T follicular helper cell (primary cell): ENCODE measurements at places on chromosomes 5 and 9.

DNA sequence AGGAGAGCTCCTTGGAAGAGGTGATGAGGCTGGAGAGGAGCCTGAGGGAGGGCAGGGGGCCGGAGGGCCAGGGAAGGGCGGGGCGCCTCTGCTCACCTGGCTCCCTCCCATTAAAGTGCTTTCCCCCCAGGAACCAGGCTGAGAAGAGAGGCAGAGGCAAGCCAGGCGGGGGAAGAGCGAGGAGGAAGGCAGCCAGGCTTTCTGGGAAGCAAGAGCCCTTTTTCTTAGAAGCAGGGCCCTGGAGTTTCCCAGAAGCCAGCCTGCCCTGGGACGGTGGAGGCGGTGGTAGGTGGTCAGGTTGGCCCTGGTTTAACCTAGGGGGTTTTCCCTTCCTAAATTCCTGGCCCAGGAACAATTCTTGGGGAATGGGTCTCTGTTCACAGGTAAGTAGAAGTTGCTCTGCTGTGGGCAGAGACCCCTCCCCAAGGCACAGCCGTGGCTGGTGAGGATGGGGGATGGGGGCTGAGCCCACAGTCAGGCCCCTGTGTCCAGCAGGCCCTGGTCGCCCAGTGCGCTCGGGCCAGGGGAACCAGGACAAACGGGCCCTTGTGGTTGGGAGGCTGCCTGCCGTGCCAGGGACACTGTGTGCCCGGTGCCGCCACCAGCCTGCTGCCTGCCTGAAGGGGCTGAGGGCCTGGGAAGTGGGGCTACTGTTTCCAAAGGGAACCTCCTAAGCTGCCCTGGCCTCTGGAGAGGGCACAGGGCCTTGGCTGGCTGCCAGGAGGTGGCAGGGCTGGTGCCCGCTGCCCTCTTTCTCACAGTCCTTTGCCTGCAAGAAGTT lies 16.6 kb upstream of the RALGDS start:
- DNase-seq, result no peak

DNA sequence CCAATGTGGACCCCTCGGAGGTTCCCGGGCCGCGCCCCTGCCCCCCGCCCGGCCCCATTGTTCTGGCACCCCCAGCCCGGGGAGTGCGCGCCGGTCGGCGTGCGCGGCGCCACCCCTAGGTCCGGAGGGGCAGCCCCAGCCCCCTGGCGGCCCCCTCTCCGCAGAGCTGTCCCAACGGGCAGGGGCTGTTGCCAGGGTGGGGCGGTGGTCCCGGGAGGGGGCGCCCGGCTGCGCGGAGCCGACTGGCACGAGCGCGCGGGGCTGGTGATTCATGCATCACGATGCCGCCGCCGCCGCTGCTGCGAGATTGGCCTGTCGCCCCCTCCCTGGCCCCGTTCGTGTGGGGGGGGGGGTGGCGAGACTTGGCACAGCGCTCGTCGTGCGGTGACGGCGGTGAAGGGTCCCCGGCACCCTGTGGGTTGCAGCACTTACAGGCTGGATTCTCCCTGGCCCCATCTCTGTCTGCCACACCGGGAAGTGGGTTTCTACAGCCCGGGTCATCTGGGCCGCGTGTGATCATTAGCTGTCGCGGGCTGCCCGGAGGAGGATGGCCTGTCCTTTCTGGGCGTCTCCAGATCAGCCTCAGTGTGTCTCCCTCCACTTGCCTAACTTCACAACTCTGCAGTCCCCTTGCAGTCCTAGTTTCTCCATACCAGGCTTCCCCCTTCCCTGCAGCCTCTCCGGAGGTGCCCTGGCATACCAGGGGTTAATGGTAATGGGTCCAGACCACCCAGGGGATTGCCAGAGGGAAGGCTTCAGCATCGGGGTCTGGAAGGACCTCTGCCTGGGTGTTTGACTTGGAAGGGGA lies 858 bp downstream of the NCS1 start:
- DNase-seq, result peak; percentile 10

GRCh38 chr9:12813960-12814876 lies 39.4 kb downstream of the LURAP1L start:
- DNase-seq, result no peak

DNA sequence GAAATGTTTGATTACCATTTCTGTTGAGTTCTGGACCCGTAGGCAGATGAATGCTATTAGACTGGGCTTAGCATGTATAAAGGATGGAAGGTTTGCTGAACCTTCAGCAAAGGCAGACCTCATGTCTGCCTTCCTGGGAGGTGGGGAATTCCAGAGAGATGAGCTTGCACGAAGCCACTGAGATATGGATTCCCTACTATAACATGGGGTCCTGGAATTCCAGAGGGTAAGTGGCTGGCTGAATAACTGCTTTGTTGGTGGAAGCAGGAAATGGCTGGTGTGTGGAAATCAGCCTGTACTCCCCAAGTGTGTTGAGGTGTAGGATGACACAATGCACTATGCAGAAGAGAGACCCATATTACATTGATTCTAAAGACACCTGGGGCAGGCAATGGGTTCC lies 526.4 kb downstream of the CTNND2 start:
- DNase-seq, result no peak

GRCh38 chr5:43191740-43192557 lies at the start of gene NIM1K:
Gene NIM1K (plus strand): TSS chr5:43192225. CDS start chr5:43245776, 53,551 bp downstream.
- peak; percentile 4 for DNase-seq
